ENCODE measurements at places on chromosomes 12 and 14.

DNA sequence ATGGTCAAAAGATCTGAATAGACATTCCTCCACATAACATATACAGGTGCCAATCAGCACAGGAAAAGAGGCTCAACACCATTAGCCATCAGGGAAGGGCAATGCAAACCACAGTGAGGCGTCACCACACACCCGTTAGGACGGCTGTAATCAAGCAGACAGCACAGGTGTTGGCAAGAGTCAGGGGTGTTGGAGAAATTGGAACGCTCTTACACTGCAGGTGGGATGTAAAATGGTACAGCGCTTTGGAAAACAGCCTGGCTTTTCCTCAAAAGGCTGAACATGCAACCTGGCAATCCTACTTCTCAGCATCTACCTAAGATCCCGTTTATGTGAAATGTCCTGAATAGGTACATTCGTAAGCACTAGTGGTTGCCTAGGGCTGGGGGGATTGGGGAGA, 21.5 kb upstream of the MMP17 start:
- DNase-seq, result no peak

DNA sequence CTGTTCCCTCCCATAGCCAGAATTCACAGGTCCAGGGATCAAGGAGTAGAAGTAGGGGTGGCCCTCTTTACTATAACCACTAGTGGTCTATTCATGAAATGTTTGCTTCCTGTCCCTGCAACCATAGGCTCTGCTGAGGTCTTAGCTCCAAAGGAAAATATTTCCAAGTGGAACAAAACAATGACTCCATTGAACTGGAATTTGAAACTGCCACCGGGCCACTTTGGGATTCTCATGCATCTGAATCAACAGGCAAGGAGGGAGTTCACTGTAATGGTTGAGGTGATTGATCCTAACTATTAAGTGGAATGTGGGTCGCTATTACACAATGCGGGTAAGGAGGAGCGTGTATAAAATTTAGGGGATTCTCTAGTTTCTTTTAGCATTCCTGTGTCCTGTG, 197.0 kb downstream of the ETNK1 start:
- no peak for DNase-seq

DNA sequence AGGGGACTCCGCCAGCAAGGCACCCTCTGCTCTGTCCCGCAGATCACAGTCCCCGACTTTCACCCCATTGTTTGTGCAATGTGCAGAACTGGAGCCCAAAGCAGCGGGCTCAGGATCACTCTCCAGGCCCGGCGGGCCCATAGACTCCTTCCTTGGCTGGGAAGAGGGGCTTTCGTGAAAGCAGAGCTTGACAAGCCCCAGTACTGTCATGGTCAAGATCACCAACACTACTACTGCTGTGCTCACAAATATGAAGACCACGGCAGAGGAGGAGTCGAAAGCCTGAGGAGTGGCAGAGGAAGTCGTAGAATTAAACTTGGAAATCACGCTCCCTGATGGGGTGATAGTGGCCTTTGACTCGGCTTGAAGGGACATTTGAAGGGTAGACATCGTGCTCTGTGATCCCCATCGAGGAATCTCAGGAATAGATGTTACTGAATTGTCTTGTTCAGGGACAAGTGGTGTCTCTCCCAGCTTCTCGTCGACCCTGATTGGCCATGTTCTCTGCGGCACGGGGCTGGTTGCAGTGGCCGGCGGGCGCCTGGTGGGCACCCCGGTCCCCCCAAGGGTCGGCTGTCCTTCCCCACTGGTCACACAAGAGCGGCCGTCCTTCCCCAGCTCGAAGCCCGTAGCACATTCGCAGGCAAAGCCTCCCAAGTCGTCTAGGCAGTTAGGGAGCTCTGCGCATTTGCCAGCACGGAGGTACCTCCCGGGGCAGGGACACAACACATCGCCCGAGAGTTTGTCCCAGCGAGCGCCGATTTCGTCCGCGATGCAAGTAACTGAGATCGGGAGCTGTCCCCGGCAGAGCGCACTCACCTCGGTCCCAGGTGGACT, 1.1 kb downstream of the CLEC14A start:
- no peak for DNase-seq

DNA sequence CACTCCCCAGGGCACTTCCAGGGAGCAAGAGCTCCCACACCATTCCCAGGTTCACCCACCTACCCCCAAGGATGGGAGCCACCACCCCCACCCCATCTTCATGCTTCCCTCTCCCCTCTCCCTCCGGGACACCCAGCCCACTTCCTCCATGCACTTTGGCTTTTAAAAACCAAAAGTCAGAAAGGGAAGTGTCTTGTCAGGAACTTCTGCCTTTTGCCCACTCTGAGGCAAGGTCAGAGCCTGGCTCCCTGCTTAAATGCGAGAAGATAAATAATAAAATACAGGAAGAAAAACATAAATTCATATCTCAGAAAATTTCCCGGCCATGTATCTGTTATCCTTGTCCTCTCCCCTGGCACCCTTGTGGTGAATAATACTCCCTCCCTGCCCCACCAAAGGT, 81.6 kb downstream of the PTGER2 start:
- no peak for DNase-seq

DNA sequence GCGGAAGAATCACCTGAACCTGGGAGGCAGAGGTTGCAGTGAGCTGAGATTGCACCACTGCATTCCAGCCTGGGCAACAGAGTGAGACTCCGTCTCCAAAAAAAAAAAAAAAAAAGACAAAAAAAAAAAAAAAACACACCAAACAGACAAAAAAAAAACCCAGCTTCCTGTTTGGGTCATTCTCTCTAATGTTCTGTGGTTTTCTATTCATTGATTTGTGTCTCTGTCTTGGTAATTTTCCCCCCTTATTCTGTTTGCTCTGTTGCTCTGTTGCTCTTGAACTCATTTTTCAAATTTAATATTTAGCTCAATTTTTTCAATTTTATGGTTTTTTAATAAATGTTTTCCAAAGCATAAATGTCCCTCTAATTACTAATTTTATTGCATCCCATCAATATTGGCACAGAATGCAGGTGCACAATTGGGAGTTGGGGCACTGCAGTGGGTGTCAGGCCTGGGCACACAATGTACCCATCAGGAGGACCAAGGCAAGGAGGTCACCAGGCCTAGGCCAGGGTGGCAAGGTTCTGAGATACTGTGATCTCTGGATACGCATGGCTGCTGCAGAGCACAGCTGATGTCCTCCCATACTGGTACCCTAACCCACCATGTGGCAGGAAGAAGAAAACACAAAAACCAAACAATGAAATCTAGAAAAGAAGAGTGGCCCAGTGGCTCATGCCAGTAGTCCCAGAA, 8.0 kb upstream of the GNPTAB start:
- peak; percentile 12 for DNase-seq

GRCh38 chr14:106308839-106309389, 782.5 kb downstream of the TMEM121 start:
- peak; percentile 79 for DNase-seq

DNA sequence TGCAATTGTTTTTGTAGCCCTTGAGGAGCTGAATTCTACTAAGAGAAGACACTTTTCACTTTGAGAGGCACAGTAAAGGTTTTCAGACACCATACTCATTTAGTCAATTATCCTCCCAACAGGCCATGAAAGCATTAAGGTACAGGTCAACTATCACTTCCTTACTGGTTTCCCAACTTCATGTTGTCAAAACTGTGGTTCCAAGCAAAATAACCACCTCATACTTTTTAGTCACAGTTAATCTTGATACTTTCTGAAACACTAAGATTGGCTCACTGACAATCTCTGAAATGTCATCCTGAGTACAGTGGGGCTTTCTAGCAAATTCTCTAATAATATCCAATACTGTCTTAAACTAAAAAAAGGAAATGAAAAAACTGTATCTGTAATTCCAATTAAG, 71.7 kb downstream of the SLC2A13 start:
- DNase-seq, result no peak

DNA sequence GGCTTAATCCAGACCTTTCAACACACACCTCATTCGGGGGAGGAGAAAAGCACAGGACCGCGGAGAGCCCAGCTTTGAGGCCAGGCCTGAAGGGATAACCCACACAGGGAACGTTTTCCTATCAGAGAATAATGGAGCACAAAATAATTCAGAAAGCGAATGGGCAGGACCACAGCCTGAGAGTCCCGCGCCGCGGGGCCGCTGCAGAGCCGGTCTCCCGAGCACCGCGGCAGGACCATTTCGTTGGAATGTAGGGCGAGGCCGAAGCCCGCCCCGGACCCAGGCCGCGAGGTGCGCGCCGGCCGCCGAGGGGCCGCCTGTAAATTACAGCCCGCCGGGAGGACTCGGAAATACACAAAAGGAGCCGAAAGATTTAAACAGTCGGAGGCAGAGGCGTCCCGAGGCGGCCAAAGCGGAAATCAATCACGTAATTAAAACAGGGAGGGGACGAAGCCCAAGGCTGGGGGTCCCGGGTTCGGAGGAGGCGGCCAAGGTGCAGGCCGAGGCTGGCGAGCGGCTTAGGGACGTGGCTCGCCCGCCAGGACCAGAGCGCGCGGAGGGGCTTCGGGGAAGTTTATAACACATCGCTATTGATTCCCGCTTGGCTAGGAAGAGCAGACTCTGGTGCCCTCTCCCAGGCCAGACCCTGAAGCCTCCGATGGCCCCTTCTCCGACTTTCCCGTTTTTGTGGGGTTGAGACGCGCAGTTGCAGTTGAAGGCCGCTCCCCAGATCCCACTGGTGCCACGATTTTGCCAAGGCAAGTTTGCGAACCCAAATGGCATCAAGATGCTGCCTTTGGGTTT, 6.3 kb upstream of the HOXC4 start:
- peak; percentile 28 for DNase-seq

DNA sequence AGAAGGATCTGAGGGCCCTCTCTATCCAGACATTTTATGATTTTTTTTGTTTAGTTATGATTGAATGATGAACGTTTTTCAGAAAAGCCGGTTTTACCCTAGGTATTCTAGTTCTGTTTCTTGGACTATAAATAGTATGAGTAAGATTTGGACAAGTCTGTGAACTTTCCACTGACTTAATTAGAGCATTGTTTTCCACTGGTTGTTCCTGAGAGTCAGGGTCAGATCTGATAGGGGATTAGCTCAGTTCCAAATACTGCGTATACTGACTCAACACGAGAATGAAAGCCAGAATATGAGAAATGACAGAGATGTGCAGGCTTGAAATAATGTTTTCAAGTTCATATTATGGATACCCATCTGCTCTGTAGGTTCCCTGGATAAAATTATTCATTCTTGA, 361.6 kb downstream of the AEBP2 start:
- no peak for DNase-seq

- DNase-seq, result no peak
Measured at GRCh38 chr12:114682785-114683708, 928 bp downstream of the TBX3 start.

GRCh38 chr14:92515546-92516343, 2.2 kb downstream of the RIN3 start:
- DNase-seq, result no peak

- DNase-seq, result no peak
Measured at GRCh38 chr12:116339800-116340371, 62.4 kb upstream of the MED13L start.

- no peak for DNase-seq
Measured at GRCh38 chr12:44611538-44611937, 264.6 kb downstream of the NELL2 start.

DNA sequence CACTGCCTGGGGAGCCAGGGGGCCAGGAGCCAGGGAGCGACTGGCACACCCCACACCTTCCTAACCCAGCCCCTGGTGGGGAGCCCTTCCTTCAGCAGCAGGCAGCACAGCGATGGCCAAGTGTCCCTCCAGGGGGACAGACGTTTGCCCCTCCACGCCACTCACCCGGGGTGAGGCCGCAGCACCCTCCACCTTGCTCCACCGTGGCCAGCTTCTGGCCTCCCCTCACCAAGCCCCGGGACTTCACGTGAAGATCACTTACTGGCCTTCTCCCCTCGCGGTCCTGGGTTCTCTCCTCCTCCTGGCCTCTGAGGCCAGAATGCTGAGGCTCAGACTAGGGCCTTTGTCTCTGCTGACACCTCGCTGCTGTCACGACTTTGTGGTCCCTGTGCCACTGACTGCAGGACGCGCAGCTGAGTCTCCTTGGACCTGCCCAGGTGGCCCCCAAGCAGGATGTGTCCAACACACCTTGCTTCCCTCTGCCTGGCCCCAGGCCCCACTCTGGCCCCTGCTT, 3.5 kb upstream of the ASPG start:
- no peak for DNase-seq

DNA sequence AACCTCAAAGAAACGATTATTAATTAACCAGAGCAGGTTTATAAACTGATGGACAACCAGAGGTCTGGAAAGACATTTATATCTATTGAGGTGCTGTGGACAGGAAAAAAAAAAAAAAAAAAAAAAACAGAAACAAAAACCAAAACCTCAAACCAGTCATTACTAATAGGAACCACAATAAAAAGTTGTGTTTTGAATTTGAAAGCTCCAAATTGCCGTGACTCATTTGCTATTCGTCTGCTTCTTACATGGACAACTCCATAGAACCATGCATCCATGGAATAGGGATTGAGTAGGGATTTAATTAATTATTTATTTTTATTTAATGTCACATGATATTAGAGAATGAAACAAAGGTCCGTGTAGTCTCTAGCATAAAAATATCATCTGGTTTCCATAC, 134.1 kb upstream of the SSTR1 start:
- DNase-seq, result no peak

DNA sequence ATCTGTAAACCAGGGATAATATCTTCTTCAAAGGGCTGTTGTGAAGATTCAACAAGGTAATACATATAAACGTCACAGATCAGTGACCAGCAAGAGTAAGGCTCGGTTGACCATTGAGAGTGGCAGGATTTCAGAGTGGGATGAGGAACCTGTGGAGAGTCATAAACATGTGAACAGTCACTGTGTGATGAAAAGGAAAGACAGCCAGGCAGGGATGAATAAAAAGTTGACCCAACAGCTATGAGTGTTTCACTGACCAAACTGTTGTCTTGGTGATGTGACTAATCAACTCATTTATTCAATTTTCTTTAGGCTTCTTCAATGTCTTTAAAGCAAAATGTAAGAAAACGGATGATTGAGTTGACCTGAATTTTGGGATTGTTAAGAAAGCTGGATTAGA, 8.6 kb upstream of the FRMD6 start:
- no peak for DNase-seq

GRCh38 chr14:56374421-56374820, 205.2 kb upstream of the TMEM260 start:
- no peak for DNase-seq

DNA sequence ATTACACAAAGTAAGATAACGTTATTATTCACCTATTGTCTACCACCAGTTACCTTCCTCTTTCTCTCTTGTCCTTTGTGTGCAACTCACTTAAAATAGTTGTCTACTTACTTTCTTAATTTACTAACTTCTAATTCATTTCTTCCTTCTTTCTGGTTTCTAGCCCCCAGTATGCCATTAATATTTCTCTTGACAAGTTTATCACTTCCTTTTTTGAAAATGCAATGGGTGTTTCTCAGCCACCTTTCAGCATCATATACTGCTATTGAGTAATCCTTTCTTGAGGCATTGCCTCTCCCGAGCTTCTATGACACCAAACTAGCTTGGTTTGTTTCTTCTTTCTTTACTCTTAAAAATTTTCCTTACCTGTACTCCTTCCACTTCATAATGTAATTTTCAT, 633.6 kb downstream of the TMTC2 start:
- no peak for DNase-seq
